ENCODE measurements at places on chromosomes 4 and X.

DNA sequence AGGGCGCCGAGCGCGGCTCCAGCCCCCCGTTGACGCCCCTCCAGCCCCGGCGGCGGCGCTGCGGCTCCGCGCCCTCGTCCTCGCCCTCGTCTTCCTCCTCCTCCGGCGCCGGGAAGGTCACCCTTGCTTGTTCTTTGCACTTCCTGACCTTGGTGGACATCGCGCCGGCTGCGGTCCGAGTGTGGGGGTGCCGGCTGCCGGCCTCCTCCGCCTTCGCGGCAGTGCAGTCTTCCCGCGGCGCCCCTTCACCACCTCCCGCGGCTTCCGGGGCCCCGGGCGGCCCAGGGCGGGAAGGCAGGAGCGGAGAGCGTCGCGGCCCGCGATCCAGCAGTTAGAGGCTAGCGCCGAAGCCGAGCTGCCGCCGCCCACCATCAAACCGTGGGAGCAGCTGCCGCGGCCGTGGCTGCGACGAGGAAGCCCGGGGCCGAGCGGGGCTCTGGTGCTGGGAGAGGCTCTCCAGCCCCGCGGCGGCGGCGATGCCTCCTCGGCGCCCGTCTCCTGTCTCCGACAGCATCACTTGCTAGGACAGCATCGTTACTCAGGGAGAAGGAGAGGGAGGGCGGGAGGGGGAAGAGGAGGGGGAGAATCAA, at the start of gene TRPC3:
Gene TRPC3, minus strand, starts transcription at position 540 of the 590 bp plus-strand sequence. Its CDS starts 380 bp downstream, at position 160.
- peak; percentile 17 for DNase-seq

GRCh38 chr4:186019269-186019668, 49.7 kb upstream of the TLR3 start:
- DNase-seq = no peak

DNA sequence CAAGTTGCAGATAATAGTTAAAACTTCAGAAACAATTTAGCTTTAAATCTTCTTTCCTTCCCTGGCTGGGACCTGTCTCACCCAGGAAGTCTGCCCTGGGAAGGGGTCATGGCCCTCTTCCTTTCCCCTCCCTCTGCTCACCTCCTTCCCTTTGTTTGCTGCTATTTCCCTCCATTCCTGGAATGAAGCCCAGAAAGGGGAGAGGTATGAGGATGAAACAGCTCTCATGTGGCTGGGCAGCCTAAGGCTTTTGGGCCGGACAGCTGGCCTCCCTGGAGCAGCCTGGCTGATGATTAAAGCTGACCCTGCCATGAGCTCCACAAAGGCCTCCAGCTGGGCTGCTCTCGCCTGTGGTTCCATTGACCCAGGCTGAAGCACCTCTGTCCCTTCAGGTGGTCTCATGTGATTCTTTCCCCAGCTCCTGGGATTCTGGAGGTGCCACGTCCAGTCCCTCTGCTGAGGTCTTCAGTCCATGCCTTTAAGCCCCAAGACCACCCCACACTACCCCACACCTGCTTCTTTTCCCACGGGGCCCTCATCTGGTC, 202.1 kb downstream of the PTTG2 start:
- no peak for DNase-seq

GRCh38 chrX:107484002-107484726, 34.7 kb downstream of the FRMPD3 start:
- DNase-seq = no peak

DNA sequence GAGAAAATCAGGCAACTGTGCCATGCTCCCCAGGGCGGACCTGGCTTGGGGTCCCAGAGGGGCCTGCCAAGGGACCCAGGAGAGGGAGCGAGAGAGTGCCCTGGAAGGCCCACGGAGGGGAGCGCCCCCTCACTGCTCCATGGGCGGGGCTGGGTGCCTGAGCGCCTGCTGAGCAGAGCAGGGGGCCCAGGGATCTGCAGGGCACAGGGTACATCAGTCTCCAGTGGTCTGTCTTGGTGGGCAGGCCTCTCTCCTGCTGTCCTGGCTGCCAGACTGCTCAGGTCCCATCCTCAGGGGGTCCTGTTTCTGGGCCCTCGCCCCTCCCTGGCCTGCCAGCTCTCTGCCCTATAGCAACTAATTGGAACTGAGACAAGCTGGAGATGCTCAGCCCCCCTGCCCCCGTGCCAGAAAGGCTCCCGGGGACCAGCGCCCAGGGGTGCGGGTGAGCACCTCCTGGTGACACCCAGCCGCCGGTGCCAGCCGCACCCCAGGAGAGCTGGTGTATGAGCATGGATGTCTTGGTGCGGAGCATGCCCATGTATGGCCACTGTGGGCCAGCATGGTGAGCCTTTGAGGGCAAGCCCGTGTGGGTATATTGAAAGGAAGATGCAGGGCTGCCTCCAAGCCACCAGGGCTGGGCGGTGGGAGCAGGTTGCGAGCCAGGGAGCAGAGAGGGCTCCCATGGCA, 1.3 kb downstream of the BGN start:
- no peak for DNase-seq

DNA sequence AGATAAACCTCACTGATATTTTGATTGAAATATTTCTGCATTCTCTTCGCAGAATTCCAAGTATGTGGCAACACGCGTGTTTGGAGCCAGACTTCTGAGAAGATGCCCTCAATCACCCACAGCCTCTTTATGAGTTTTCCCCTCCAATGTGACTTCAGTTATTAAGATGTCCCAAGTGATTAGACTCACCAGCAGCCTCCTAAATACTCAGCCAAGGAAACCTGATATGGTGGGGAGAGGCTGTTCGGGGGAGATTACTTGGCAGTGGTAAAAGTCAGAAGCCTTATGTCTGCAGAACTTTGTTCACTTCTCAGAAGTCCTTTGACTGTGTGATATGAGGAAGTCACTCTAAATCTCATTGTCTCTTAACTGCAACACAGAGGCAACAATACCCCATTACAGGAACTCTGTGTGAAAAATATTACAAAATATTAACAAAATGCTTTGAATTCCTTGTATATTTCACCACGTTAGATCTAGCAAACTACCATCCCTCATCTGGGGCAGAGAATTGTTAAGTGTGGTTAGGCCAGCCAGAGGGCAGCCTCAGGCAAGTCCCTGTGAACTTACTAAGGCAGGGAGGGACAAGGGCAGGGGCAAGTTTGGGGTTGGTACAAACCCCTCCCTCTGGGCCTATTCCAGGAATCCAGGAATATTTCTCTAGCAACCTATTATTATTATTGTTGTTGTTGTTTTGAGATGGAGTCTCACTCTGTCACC, 151.4 kb upstream of the USP9X start:
- DNase-seq = peak; percentile 4

GRCh38 chr4:83180431-83180968, 66.0 kb upstream of the PLAC8 start:
- no peak for DNase-seq

GRCh38 chr4:172750910-172751309, 417.7 kb upstream of the GALNT7 start:
- DNase-seq = no peak

DNA sequence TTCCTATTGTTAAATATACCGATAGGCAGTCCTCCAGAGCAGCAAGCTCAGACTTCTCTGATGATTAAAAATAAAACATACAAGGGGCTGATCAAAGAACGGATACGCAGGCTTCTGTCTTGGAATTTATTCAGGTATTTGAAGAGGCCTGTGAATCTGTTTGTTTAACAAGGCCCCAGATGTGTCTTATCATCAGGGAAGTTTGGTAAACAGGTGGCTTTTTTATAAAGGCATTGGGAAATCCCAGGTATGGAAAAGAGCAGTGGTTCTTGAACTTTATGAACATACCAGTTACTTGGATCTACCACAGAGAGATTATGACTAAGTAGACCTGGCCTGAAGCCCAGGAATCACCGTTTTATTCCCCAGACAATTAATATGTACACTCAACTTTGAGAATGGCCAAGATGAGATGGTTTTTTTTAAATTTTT, 47.9 kb downstream of the SOWAHB start:
- no peak for DNase-seq

DNA sequence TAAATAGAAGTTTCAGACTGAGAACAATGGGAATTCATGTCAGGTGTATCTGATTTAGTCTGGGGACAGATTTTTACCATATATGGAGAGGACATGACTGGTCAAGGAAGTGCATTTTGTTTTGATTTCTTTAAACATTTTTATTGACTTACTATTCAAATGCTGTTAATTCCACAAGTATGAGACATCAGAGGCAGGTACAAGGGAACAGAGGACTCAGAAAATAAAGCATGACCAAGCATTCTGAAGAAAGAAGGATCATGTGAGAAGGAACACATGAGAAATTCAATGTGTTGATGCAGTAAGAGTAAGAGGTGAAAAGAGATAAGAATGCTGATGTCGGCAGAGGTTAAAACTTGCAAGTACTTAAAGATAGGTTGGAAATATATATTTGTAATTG, 1452.6 kb downstream of the PCDH7 start:
- no peak for DNase-seq

GRCh38 chrX:30735839-30736238, 82.6 kb downstream of the GK start:
- DNase-seq = peak; percentile 68

DNA sequence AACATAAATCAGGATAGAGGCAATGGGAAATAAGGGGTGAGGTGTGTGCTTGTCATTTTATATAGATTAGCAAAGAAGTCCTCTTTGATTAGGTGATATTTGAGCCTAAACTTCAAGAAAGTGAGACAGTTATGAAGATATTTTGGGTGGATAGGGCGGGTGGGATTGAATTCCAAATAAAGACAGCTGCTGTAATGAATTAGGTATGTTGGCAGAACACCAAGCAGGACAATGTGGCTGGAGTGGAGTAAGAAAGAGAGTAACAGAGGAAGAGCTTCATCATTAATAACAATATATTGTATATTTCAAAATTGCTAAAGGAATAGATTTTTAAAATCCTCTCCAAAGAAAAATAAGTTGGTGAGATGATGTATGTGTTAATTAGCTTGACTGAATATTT, 91.0 kb upstream of the CENPE start:
- no peak for DNase-seq

DNA sequence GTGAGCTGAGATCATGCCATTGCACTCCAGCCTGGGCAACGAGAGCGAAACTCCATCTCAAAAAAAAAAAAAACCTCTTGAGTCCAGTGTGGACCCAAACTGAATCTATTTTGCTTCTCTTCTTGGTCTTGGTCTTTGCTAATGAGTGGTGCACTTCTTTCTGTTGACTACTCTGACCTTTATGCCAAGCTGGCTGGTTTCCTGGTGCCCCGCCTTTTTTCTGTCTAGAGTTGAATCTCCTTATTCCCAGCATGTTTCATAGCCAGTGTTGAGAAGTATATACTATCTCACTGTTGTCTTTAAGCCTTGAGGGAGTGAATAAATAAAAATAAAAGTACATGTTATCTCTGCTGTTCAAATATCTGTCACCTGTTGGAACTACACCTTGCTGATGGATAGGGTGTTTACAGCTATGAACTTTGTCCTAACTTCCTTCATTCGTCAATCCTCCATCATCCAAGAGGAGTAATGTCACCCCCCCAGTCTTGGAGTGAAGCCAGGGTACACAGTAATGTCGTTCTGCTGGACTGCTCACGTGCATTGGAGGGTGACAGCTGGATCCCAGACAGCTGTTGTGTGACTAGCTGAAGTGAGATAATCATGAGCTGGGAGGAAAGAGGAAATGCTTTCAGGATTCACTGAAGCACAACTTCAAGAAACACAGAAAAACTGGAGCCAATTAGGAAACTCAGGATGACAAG, 99.3 kb upstream of the PRKG2 start:
- DNase-seq = no peak

- no peak for DNase-seq
Observed at GRCh38 chrX:40457406-40457805, 123.4 kb upstream of the ATP6AP2 start.

GRCh38 chr4:104451573-104451972, 43.1 kb downstream of the CXXC4 start:
- DNase-seq = no peak

GRCh38 chr4:17709763-17710068, 71.7 kb downstream of the FAM184B start:
- no peak for DNase-seq

DNA sequence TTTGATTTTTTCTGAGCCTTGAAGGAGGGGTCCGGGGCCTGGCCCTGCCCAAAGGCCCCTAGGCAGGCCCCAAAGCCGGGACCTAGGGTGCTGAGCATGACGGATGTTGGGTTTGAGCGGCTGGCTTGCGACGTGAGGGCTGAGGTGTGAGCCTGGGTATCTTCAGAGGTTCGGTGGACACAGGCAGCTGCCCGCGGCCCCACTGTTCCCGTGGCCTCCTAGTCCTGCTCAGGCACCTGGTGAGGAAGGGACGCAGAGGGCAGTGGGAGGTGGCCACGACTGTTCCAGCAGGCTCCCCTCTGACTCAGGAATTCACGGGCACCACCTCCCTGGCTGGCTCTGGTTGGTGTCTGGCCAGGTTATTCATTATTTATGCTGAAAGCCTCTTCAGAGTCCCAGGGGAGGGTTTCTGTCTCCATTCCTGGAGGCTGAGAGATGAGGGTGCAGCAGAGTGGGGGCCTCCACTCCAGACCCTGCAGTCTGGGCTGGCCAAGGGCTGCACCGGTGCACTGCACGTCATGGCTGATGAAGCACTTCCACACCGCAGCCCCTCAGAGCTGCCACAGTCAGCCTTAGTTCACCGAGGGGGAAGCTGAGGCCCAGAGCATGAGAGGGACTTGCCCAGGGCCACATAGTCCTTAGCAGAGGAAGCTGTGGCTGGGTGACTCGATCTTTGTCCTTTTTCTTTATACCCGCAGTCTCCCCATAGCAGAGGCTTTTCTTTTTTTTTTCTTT, 2.2 kb downstream of the MSANTD1 start:
- DNase-seq = no peak

DNA sequence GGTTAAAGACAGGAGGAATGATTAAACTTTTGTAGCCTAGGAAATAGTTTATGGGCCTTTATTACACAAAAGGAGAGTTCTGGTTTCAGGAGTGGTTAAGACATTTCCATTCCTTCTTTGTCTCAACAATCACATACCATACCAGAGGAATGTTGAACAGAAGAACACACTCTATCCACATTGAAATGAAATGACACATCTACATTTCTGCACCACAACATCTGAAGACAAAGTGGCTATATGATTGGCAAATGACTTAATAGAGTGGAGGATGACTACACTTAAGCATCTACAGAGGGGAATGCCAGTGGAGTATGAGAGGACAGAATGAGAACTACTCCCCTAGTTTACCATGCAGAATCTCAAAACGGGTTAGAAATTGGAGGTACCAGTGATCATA, 8.0 kb downstream of the CYP2U1 start:
- DNase-seq = no peak

- no peak for DNase-seq
Observed at GRCh38 chrX:24657671-24658386, 10.7 kb upstream of the PCYT1B start.

- peak; percentile 24 for DNase-seq
Observed at GRCh38 chr4:118265312-118266144, 87.3 kb downstream of the PRSS12 start.

DNA sequence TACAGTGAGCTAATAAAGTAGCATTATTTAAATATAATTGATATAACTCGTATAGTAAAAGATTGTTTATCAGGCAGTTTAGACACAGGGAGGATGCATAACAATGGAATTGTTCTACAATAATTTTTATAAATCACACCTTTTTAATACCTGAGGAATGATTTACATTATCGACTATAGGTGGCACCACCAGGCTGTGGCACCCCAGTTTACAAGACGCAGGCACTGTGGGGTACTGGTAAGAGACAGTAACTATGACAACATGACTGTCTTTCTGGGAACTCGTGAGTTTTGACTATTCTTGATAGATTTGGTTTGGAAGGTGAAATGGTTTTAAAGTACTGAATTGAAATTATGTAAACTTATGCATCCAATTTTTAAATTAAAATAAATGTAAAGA, 27.1 kb upstream of the STBD1 start:
- peak; percentile 57 for DNase-seq

GRCh38 chr4:149409146-149409545, 406.5 kb downstream of the IQCM start:
- DNase-seq = no peak

Measured in CD4-positive, alpha-beta T cell treated with Interleukin-10 for 1 hour (primary cell).